ENCODE measurements at places on chromosomes 16 and 17. TPM values are rescaled to one million over a fixed set of nuclear protein-coding genes. Genes with fewer than 3 reads are reported as not detected.
A peak's percentile ranks its signal among the peaks of the same experiment; 100 is the strongest.

The KRTAP4-5 gene
- total RNA-seq = not detected

DNA sequence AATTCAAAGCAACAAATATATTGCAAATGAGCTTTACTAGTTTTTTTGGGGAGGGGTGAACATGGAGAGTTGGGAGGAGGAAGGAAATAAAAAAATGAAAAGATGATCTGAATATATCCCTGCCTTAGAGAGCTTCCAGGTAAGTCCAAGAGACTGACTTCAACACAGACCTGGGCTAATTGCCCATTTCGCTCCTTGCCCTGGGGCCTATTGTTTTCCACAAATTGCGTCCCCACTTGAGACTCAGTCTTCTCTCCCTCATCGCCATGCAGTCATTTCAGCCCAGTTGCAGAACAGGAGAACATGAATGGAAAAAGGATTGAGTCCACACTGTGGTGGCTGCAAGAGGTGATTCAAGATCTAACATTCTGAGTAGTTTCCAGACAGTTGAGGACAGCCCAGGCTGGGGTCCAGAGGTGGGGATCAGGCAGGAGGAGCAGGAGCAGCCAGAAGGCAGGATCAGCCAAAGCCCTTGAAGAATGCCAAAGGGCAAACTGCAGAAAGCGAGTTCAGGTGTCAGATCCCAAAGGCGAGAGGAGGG is 21.6 kb upstream of the TOB1 start:
- DNase-seq = no peak

DNA sequence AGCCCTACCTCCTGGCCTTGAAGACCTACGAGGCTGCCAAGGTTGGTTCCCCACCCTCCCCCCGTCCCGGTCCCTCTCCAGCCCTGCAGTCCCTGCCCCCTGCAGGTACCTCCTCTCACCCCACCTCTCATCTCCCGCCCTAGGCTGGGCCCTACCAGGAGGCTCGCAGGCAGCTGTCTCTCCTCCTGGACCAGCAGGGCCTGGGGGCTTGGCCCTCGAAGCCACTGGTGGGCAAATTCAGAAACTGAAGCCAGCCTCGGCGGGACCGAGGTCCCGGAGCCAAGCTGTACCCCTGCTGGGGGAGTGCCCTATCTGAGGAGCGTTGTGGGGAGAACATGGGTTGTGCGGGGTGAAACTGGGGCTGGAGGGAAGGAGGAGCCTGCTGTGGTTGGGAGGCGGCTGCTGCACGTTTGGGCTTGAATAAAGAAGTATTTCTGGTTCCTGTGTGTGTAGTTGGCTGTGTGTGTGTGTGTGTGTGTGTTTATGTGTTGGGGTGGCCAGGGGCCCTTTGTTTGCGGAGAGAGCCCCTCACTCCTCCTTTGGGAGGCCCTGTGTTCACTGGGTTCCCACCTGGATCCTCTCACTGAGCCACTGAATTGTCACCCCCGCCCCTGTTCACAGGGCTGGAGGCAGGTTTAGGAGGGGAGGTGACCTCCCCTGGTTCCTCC is 5.9 kb downstream of the ADAD2 start:
- peak; percentile 59 for DNase-seq

- DNase-seq = no peak
Measured at GRCh38 chr17:70968302-70968701, 799.0 kb downstream of the KCNJ2 start.

- no peak for DNase-seq
Measured at GRCh38 chr17:5530265-5531084, 44.1 kb downstream of the MIS12 start.

GRCh38 chr17:62573480-62574117 is 53.9 kb upstream of the MRC2 start:
- DNase-seq = no peak

DNA sequence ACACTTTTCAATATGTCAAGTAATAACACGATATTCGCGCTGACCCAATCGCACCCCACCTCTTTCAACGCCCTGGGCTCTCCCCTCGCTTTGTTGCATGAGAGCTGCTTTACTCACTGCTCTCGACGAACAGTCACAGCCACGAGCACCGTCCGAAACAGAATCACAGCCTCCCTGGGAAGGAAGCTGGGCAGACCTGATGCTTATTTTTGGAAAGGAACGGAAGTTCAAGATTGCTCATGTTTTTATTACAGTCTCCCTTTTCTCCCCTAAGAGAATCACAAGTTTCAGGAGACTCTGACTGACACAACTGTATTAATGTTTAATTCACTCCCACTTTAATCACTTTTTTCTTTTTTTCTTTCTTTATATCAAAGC is 67.8 kb downstream of the ANKRD11 start:
- DNase-seq = no peak

DNA sequence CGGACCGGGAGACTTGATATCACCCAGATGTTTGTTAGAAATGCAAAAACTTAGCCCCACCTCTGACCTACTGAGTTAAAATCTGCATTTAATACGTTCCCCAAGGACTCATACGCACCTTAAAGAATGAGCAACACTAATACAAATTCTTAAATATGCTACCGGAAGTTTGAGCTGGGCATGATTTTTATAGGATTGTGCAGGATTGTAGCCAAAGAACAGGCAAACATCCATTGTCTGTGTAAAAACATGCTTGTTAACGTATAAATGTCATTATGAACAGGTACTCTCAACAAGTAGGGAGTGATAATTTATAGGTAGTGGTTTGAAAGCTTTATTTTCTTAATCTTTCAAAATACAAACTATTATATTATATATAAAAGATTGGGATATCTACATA is 22.3 kb upstream of the COX10 start:
- DNase-seq = no peak

DNA sequence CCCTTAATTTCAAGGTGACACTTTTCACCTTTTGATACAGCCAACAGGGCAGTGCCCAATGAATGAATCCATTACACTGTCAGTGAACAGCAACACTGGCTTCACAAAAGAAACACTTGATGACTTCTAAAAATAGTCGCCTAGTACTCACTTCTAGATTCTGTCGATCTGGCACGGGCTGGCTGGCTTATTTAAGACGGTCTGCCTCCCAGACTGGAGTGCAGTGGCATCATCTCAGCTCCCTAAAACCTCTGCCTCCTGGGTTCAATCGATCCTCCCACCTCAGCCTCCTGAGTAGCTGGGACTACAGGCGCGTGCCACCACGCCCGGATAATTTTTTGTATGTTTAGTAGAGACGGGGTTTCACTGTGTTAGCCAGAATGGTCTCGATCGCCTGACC is 1.9 kb downstream of the NDUFAB1 start:
- DNase-seq = no peak

DNA sequence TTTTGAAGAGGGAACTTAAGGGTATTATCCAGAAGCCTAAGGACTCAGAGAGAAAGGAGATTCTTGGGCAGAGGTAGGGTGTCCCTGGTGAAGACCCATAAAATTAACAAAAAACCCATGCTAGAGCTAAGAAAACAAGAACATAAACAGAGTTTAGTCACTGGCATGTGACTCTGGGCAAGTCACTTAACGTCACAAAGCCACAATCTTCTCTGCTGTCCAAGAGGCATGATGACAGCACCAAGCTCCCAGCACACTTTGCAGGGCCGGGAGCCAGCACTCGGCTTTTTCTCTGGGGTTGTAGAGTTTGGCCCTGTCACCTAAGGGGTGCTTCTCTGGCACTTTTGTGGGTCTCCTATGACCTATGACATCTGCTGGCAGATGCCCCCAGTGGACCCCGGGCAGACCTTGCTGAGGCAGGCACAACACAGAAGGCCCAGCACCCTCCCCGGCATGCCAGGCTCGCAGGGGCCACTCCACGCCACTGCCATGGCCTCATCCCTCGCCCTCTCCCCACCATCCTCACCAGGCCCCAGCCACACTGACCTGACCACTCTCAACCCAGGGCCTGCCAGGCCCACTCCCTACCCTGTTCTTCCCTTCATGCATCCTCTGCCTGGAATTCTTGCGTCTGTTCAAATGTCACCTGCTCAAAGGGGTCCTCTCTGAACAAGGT is 69.8 kb downstream of the DYNLRB2 start:
- DNase-seq = no peak

GRCh38 chr16:66264311-66265047 is 102.0 kb upstream of the CDH5 start:
- no peak for DNase-seq

GRCh38 chr17:82155606-82156005 is 57.0 kb downstream of the CCDC57 start:
- no peak for DNase-seq

All from tongue (tissue), 3 donors.